HTR-8/SVneo (cell line): ENCODE measurements at places on chromosomes 7 and 10.
A peak's percentile ranks its signal among the peaks of the same experiment; 100 is the strongest.

DNA sequence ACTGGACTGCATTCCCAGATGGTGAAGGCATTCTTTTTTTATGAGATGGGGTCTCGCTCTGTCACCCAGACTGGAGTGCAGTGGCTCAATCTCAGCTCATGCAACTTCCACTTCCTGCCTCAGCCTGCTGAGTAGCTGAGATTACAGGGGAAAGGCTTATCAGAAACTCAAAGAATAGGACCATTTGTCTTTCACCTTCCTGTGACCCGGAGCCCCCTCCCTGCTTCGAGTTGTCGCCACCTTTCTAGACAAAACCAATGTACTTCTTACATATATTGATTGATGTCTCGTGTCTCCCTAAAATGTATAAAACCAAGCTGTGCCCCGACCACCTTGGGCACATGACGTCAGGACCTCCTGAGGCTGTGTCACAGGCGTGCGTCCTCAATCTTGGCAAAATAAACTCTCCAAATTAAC is 1.8 kb upstream of the METTL27 start:
- no peak for DNase-seq

DNA sequence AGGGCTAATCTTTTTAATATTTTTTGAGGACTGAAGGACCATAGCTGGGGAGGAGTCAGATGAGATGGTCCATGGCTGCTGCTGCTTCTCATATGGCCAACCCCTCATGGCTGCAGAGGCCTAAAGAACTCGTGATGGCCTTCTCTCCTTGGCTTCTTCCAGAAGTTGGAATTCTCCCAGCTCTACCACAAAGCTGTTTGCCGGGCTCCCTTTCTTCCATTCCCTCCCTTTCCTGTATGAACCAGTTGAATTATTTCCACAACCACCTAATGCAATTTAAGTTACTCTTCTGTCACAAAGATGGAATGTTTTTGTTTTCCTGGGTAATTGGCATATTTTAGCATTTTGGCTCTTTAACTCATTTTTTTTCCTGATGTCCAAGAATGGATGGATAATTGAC is 80.7 kb downstream of the PHTF2 start:
- DNase-seq: no peak

DNA sequence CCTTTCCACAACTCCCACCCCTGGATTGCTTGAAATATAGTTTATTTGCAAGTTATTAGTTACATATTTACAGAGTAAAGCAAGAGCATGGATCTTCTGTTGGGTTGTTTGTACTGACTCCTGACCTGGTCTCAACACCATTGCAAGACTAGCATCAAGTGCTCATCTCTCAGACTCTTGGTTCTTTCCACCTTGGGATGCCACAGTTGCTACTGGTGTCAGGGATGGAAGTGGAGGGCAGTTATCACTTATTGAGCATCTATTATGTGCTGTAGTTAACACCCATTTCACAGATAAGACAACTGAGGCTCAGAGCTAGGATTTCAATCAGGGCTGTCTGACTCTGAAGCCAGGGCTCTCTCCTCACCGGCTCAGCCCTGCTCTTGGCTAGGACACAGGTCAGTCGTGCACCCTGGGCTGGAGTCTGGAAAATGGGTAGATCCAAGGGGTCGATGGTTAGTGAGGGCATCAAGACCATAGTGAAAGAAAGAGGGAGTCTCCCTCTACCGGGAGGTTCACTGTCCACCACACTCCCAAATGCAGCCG is 614 bp upstream of the ADAMTS14 start:
- no peak for DNase-seq

DNA sequence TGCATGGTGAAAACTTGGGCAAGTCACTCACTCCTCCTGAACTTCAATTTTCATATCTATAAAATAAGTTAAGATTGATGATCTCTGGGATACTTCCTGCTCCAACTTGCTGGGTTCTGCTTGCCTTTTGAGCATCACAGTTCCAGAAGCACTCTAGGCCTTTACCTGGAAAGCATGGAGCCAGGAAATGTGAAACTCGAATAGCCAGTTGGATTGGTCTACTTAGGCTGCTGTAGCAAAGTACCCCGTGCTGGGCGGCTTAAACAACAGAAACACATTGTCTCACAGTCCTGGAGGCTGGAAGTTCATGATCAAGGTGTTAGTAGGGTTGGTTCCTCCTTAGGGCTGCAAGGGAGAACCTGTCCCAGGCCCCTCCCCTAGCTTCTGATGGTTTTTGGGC is 64.5 kb downstream of the NAMPT start:
- no peak for DNase-seq

GRCh38 chr10:32347363-32348022 is 535 bp upstream of the EPC1 start:
- no peak for DNase-seq

GRCh38 chr7:113652501-113652900 is 266.3 kb downstream of the PPP1R3A start:
- DNase-seq: no peak

DNA sequence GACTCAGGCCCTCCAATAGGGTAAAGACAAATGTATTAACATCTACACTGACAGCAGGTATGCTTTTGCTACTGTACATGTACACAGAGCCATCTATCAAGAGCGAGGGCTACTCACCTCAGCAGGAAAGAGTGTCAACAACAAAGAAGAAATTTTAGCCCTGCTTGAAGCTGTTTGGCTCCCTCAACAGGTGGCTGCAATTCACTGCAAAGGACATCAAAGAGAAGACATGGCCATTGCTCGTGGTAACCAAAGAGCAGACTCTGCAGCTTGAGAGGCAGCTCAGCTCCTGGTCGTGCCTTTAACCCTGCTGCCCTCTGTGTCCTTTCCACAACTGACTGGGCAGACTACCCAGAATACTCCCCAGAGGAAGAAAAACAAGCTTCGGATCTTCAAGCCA is 5.1 kb downstream of the AKR1B15 start:
- DNase-seq: no peak

DNA sequence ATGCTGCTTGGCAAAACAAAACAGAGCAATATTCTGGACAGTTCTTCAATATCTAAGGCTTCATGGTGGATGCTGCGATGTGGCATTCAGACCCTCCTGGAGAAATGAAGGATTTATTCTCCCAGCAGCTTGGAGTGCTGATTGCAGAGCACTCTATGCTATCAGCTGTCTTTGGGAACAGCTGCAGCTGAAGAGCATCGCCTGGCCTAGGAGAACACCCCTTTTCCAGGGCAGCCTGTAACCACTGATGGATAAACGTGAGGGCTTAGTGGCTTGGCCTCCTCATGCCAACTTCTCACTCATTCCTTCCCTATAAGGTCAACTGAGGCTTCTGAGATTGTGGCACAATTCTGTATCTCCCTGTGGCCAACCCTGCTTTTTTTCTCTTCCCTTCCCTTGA is 638.1 kb upstream of the CNTNAP2 start:
- no peak for DNase-seq

- DNase-seq: no peak
Observed at GRCh38 chr7:109735881-109736280, 1166.2 kb downstream of the DNAJB9 start.

- DNase-seq: peak; percentile 96
Observed at GRCh38 chr7:1512781-1513656, 8.8 kb upstream of the INTS1 start.

DNA sequence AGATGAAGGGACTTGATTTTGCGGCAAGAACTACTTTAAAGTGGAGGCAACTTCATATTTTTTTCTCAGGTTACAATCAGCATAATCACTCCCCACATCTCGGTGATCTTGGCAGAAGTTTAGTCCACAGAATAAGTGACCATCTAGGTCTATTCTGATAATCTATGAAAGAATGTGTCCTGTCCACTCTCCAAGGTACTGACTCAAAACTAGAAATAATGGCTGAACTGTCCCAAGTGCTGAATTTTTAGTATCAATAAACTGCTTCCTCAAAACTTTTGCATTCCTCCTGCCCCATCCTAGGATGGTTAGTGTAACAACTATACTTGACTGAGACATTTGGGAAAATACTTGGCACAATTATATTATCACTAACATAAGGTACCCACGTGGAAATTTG is 10.9 kb upstream of the CHRM2 start:
- no peak for DNase-seq

- DNase-seq: no peak
Observed at GRCh38 chr7:88040694-88041093, 106.6 kb downstream of the ADAM22 start.

DNA sequence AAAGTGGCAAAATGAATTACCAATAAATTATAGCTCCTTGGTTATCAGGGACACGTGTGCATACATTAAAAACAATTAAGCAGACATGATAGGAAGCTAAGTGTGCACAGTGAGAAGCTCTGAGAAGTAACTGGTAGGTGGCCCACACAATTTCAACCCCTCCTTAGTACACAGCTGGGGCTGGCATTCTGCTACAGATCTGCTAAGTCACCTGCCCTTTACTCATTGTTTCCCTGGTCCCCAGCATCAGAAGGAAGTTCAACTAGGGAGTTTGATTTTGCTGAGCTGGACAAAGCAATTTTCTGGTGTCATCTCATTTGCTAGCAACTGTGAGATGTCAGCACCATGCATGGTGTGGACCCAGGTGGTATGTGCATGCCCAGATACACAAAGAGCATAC is 424.1 kb upstream of the NPVF start:
- no peak for DNase-seq

GRCh38 chr7:66272321-66272720 is 67.2 kb downstream of the TPST1 start:
- no peak for DNase-seq

DNA sequence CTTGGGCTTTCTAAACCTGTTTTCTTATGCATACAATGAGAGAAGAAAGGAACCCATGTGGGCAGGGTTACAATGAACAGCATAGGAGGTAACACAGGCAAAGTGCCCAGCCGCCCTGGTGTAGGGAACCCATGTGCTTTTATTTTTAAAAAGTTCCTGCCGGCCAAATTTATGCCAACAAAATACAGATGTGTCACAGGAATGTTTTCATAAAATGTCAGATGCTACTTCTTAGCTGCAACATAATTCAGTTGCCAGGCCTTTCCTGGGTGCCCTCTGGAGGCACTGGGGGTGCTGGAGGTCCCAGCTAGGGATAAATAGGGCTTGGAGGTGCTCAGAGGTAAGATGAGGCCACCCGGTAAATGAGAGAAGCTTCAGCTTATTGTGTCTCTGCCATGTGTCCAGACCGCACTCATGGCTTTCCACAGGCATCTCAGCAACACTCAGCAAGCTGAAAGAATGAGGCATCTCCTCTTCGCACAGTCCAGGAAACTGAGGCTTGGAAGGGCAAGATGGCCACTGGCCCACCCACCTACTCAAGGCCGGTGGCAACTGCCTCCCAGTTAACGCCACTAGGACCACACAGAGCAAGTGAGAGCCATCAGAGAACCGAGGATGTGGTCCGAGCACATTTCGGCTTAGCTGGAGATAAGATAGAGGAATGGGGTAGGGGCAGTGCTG is 58.3 kb downstream of the CPXM2 start:
- no peak for DNase-seq

DNA sequence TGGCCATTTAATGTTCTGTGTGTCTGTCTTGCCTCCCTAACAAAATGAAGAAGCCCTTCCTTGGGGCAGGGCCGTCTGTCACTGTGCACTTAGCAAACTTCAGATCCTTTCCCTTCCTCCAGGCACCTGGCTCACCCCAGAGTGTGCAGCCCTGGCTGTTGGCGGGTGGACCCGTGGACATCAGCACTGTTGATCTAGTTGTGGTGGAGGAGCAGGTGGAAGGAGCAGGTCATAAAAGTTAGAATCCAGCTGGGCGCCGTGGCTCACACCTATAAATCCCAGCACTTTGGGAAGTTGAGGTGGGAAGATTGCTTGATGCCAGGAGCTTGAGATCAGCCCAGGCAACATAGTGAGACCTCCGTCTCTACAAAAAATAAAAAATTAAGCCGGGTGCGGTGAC is 12.7 kb downstream of the RAB19 start:
- no peak for DNase-seq

DNA sequence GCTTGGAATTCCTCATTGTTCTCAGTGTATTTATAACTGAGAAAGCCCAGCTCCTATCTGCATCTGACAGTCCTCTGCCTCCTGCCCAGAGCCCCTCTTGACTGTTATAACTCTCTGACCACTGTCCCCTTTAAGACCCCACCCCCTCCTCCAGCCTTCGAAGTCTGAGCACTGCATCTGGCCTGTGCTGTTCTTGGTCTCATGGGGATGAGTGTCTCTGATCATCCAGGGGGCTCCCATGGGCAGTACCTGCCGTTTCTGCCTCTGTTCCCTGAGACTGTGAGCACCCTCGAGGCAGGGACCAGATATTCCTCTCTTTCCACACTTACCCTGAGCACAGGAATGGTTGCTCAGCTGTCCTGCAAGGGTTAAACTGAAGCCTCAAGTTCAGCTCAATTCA is 7.7 kb downstream of the GHRHR start:
- DNase-seq: no peak

DNA sequence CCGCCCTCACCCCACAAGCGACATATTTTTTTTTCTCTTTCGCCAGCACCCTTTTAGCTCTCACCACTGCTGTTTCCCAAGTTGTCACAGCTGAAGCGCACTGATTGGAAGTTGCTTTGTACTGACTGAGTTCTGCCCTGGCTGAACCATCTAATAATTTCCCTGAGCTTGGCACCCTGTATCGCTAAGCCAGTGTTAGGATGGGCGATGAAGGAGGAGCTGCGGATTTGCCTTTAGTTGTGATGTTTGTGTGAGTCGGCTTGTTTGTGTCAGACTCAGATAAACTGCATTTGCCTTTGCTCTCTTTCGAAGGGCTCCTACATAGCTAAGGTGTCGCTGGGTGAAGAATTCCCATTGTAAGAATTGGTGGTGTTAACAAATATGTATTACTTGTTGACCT is 1.3 kb upstream of the ATXN7L1 start:
- no peak for DNase-seq

- no peak for DNase-seq
Observed at GRCh38 chr10:133123746-133124356, 36.1 kb downstream of the ADGRA1 start.

DNA sequence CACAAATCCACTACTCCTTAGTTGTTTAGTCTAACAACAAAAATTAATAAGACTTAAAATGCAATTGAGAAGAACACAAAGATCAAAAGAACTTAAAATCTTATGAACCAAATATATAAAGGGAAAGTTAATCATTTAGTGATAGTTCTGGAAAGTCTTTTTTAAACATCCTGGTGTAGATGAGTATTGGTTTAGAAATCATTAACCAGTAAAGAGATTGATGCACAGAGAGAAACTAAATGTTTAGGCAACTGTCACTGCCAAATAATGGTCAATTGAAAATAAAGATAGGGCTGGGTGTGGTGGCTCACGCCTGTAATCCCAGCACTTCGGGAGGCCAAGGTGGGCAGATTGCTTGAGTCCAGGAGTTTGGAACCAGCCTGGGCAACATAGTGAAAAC is 44.9 kb downstream of the SP8 start:
- DNase-seq: no peak

DNA sequence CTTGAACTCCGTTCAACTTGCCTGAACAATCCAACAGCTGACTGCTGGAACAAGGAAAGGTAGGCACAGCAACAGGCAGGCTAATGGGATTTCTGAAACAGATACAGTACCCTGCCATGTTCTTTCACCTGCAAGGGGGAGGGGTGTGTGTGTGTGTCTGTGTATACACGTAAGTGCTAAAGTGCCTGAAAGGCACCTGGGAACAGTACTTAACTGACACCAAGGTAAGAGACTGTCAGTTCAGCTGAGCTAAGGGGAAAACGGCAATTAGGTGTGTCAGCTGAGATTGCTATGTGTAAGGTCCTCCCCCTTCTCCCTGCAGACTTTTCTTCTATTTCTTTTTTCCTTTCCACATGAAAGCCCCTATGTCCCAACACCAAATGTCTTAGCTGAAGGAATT is 27.0 kb downstream of the NAMPT start:
- no peak for DNase-seq

GRCh38 chr10:96719850-96720421 is 378 bp downstream of the PIK3AP1 start:
- no peak for DNase-seq

GRCh38 chr10:132142396-132143161 is 44.2 kb upstream of the DPYSL4 start:
- peak; percentile 61 for DNase-seq
